ENCODE measurements at places on chromosomes 11 and 22. TPM values are rescaled to one million over a fixed set of nuclear protein-coding genes. Genes with fewer than 3 reads are reported as not detected.

Gene CCDC81
- 1.6 TPM for total RNA-seq

Gene OR4A16
- not detected for total RNA-seq

Gene LRRC55
- total RNA-seq, result not detected

Gene GSTT2B
- total RNA-seq, result not detected

DNA sequence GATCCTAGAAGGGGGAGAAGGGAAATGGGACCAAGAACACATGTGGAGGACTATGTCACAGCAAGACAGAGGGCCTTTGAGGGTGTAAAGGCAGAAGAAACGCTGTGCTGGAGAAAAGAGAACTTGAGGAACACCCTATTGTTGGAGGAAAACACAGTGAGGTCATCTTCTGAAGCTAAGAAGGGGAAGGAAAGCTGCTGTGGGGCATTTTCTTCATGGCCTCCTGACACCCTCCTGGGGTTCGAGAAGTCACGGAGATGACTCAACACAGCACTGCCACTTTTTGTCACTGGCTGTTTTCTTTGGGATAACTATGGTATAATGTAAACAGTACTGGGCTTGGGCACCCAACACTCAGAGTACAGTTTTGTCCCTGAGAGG lies 492.6 kb upstream of the CADM1 start:
- no peak for DNase-seq

GRCh38 chr11:8035200-8035855 lies 45.7 kb upstream of the TUB start:
- DNase-seq, result no peak

DNA sequence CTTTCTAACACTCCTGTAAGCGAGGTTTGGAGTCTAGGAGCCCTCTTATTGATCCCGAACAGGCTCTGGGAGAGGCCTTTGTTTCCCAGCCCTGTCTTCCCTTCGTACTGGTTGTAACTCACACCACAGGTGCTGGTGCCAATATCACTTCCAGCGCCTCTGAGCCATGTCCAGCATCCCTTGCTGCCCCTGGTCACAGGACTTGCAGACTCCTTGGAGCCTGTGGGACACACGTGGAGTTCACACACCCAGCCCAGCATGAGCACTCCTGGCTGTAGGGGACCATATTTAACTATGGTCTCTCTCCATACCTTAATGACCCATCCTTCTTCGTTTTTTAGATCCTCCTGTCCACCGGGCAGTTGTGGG lies 2.2 kb downstream of the ZBTB16 start:
- no peak for DNase-seq

- no peak for DNase-seq
Observed at GRCh38 chr11:17645190-17645970, 74.0 kb upstream of the MYOD1 start.

- DNase-seq, result no peak
Observed at GRCh38 chr11:76823481-76824028, 37.2 kb upstream of the ACER3 start.

DNA sequence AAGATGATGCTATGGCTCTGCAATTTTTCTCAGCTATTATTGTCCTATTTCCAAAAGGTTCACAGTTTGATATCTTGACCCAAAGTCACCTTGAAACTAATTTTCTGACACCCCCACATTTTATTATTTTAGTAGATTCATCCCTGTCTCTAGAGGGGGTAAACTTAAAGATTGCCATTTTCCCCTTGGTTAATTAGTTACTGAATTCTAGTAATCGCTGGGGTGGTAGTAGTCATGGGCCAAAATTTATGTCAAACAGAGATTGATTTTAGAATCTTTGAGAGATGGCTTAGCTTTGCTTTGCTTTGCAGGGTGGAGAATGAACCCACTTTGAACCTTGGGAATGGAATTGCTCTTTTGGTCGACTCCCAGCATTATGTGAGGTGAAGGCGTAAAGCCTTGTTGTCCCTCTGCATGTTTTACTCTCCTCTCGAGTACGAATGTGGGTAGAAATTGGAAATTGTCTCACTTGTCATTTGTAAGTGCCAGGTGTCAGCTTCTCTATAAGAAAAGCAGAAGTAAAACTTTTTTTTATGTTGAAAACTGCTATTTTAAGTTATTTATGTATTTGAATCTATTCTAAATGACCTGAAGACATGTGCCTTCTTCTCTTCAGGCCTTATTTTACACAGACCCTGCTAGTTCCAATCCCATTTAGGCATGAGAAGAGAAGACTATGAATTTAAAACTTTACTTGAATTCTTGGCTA lies 42.4 kb upstream of the RCE1 start:
- DNase-seq, result no peak

Data from T-helper 17 cell (primary cell).